ENCODE measurements at places on chromosomes 1 and 21. TPM values are rescaled to one million over a fixed set of nuclear protein-coding genes. Genes with fewer than 3 reads are reported as not detected.

The LAPTM5 gene
- 0.20 TPM for total RNA-seq

The EPHB2 gene
- 11.3 TPM for total RNA-seq

The MAP1LC3C gene
- total RNA-seq = not detected

The TFF2 gene
- not detected for total RNA-seq

The RHBG gene
- not detected for total RNA-seq

The MOV10 gene
- 79.6 TPM for total RNA-seq

The CD84 gene
- total RNA-seq = not detected

The PLA2G2A gene
- not detected for total RNA-seq

The ACTA1 gene
- total RNA-seq = 0.34 TPM

The REN gene
- 0.27 TPM for total RNA-seq

The AMY1C gene
- not detected for total RNA-seq

The DENND4B gene
- total RNA-seq = 17.7 TPM

The METTL18 gene
- 6.3 TPM for total RNA-seq

The SMCP gene
- total RNA-seq = not detected

The MED8 gene
- 60.7 TPM for total RNA-seq

The TOR1AIP2 gene
- total RNA-seq = 101 TPM

The RGS8 gene
- not detected for total RNA-seq

The KMO gene
- not detected for total RNA-seq

The S100A7 gene
- total RNA-seq = not detected

The NTRK1 gene
- total RNA-seq = not detected

The FAM131C gene
- 0.63 TPM for total RNA-seq

The OVAAL gene
- not detected for total RNA-seq

The MPL gene
- not detected for total RNA-seq

The SPATA46 gene
- total RNA-seq = not detected

The CA6 gene
- total RNA-seq = not detected

The LRRC38 gene
- total RNA-seq = not detected

The HRNR gene
- not detected for total RNA-seq

The DPT gene
- total RNA-seq = not detected

The LYPD8 gene
- total RNA-seq = not detected

The CD1C gene
- total RNA-seq = not detected

The MARK1 gene
- not detected for total RNA-seq

The ETNK2 gene
- total RNA-seq = 4.0 TPM

The FHAD1 gene
- 0.16 TPM for total RNA-seq

The STYXL2 gene
- not detected for total RNA-seq

The FAM177B gene
- not detected for total RNA-seq

The SV2A gene
- total RNA-seq = 27.0 TPM

The CNIH3 gene
- 19.6 TPM for total RNA-seq

The CRP gene
- total RNA-seq = not detected

The PAQR6 gene
- total RNA-seq = 0.72 TPM

The SLAMF9 gene
- 0.46 TPM for total RNA-seq

The PPFIA4 gene
- total RNA-seq = 1.0 TPM

The CDKN2C gene
- 26.7 TPM for total RNA-seq

The KCND3 gene
- 0.09 TPM for total RNA-seq

The FAM72C gene
- total RNA-seq = 1.7 TPM

The SHISA4 gene
- 37.8 TPM for total RNA-seq

The NT5C1A gene
- total RNA-seq = not detected

The SPATA1 gene
- 0.55 TPM for total RNA-seq

The EDN2 gene
- total RNA-seq = not detected

The SIKE1 gene
- 42.6 TPM for total RNA-seq

The MR1 gene
- 43.6 TPM for total RNA-seq

The IVL gene
- not detected for total RNA-seq

The IL6R gene
- 2.3 TPM for total RNA-seq

The OR4F29 gene
- not detected for total RNA-seq

The GREM2 gene
- 5.4 TPM for total RNA-seq

The CFHR2 gene
- not detected for total RNA-seq

The FAM72B gene
- 6.2 TPM for total RNA-seq

The NRAS gene
- total RNA-seq = 37.2 TPM

All from HFFc6 (cell line).